ENCODE measurements at places on chromosomes 5 and 9.

DNA sequence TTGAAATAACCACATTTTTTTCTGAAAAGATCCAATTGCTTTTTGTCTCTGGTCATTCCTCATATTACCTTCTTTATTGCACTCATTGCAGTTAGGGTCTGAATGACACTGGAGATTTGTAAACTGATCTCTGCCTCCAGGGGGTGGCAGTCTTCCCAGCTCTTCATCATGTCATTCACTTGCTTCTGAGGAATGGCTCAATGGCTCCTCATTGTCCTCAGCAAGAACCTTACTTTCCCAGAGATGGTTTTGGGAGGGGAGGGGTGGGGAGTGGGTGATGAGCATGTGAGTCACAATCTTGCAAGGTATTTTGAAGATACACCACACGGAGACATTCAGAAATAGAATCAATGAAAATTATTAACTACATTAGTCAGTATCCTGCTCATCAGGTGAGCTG lies 159.8 kb upstream of the GAS1 start:
- DNase-seq = no peak

- no peak for DNase-seq
Measured at GRCh38 chr5:94218374-94218773, 400.0 kb downstream of the KIAA0825 start.

GRCh38 chr9:90972057-90972456 lies 170.4 kb downstream of the SYK start:
- no peak for DNase-seq

- no peak for DNase-seq
Measured at GRCh38 chr9:112140936-112141335, 34.2 kb downstream of the SUSD1 start.

GRCh38 chr5:145791866-145792265 lies 43.3 kb downstream of the PRELID2 start:
- no peak for DNase-seq

GRCh38 chr9:136371533-136371880 lies 2.0 kb downstream of the CARD9 start:
- no peak for DNase-seq

DNA sequence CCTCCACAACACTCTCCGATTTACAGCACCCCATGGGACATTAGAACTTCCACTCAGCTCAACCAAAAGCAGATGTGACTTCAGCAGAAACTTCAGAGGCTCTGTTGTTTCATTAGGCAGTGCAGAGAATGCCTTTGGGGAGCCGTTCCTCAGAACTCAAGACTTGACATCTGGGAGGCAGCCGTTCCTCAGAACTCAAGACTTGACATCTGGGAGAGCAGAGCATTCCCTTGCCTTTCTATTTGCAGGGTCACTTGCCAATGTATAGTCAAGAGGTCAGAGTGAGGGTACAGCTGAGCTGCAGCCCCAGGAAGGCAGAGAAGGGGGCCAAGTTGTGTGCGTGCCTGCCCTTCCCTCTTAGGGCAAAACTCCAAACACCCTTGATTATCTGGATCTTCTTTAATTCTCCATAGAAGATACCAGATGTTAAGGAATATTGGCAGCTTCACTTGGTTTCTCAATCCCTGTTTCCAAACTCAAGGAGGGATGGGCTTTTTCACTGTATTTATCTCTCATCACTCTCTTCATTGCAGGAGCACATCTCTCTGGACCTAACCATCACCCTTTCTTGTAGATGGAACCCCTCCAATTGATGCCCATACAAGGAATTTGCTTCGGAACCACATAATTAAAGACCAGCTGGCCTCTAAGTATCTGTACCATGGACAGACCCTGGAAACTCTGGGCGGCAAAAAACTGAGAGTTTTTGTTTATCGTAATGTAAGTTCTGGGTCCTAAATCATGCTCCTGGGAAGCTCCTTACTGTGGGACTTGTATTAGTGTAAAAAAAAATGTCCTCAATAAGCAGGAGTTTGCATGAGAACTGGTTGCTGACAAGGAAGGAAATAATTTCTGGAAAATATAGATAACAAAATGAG lies 25.6 kb downstream of the TGFBI start:
- DNase-seq = no peak

GRCh38 chr5:135304352-135305221 lies 94.4 kb downstream of the MACROH2A1 start:
- no peak for DNase-seq

GRCh38 chr5:181219262-181220177 lies 3.6 kb upstream of the TRIM41 start:
- no peak for DNase-seq

- no peak for DNase-seq
Measured at GRCh38 chr5:51556833-51557232, 173.6 kb downstream of the ISL1 start.

- DNase-seq = no peak
Measured at GRCh38 chr9:11722957-11723356, 970.2 kb upstream of the TYRP1 start.

Measured in inflammatory macrophage treated with lipopolysaccharide for 4 hours (primary cell).